Mammary epithelial cell (primary cell): ENCODE measurements at places on chromosomes 7 and 10. TPM values are rescaled to one million over a fixed set of nuclear protein-coding genes. Genes with fewer than 3 reads are reported as not detected.

GRCh38 chr10:93171837-93172236, 98.1 kb downstream of the CYP26A1 start:
- no peak for DNase-seq

DNA sequence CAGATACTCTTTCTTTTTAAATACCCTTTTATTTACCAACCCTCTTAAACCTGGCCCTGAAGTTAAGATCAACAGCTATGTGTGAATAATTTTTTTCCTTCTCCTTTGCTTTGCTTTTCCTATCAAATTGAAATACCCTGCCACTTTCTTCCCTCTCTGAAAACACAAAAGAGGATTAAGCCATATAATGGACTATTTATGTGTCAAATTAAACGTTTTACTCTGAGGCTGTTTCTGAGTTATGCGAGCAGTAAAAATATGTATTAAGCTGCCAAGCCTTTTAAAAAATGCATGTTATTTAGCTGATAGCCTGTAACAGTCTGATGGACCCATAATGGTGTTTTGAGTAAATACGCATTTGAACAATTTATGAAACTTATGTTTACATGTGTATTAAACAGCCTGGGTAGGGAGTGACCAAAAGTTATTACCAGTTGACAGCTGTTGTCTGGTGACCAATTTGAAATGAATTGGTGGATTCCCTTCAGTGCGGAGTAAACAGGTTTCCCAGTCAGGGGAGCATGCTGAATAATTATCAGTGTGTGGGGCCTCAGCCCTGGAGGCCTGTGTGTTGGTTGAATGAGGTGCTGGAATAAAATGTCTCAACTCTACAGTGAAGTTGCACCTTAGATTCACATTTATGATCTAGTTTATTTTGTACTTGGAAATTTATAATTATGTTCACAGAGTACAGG, 89.6 kb downstream of the AUTS2 start:
- no peak for DNase-seq

- DNase-seq, result no peak
Observed at GRCh38 chr10:112369495-112370423, 4.2 kb upstream of the ACSL5 start.

- DNase-seq, result no peak
Observed at GRCh38 chr7:141076377-141076776, 2.5 kb downstream of the TMEM178B start.

Gene LRGUK
- 0.17 TPM for total RNA-seq

Gene CALCR
- total RNA-seq, result not detected

Gene GSTO2
- total RNA-seq, result 26.8 and 38.6 TPM in 2 replicates
